ENCODE measurements at places on chromosomes 13 and 19.

- H3K27me3 ChIP-seq = no peaks in the 10 kb centered on the region
- no peaks in the 10 kb centered on the region for H3K4me1 ChIP-seq
- H3K27ac ChIP-seq = no peak overlapping the region
- no peak overlapping the region for H3K4me3 ChIP-seq
- H3K36me3 ChIP-seq = no peaks in the 10 kb centered on the region
Observed at GRCh38 chr13:93280688-93281087, 54.1 kb downstream of the GPC6 start.

- H3K27me3 ChIP-seq = no peaks in the 10 kb centered on the region
- H3K27ac ChIP-seq = no peak overlapping the region
- no peaks in the 10 kb centered on the region for H3K4me1 ChIP-seq
- no peak for DNase-seq
Observed at GRCh38 chr13:51781246-51782022, 22.5 kb downstream of the DHRS12 start.

DNA sequence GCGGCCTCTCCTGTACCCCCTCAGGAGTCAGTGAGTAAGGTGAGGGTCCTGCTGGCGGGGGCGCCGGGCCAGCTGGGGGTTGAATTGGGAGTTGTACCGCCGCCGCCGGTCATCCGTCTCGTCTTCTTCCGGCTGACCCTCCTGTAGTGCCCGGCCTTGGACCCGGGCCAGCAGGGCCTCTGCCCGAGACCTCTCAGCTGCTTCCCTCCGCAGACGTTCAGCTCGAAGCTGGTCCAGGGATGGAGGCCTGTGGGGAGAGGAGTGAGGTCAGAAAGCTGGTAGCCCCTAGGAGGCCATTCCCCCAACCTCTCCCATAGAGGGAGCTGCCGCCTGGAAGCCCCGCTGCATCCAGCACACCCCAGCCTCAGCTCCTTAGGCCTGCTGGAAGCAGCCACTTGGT, 3.8 kb downstream of the LENG1 start:
- H3K27ac ChIP-seq = no peak overlapping the region
- H3K4me3 ChIP-seq = no peak overlapping the region
- DNase-seq = no peak
- peaks cover 39% of the 10 kb centered on the region for H3K36me3 ChIP-seq
- peaks cover 30% of the 10 kb centered on the region for H3K4me1 ChIP-seq
- no peaks in the 10 kb centered on the region for H3K27me3 ChIP-seq

DNA sequence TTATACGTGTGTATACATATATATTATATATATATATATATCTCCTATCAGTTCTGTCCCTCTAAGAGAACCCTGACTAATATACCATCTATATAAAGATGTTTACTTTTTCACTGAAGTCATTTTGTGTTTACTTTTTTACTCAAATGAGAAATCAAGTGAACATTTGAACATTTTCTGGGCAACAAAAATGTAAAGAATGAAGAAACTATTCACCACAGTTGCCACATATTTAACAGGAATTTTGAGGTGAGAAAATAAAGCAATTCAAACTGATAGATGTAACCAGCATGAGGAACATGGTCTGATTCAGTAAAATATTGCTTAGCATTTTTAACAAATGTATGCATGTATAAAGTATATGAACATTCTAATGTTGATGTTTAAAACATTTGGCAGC, 299.2 kb upstream of the KLHL1 start:
- H3K27me3 ChIP-seq = no peaks in the 10 kb centered on the region
- DNase-seq = no peak
- no peaks in the 10 kb centered on the region for H3K36me3 ChIP-seq
- no peak overlapping the region for H3K4me3 ChIP-seq
- H3K27ac ChIP-seq = no peak overlapping the region

DNA sequence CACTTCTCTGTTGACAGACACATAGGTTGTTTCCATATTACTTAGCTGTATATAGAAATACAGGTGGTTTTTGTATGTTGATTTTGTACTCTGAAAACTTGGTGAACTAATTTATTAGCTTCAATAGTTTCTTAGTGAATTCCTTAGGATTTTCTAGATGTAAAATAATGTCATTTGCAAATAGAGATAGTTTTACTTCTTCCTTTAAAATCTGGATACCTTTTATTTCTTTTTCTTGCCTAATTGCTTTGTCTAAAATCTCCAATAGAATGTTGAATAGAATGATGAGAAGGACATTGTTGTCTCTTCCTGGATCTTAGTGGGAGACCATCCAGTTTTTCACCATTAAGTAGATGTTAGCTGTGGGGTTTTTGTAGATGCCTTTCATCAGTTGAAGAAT, 18.7 kb downstream of the RB1 start:
- DNase-seq = no peak
- no peaks in the 10 kb centered on the region for H3K27me3 ChIP-seq
- H3K4me1 ChIP-seq = no peaks in the 10 kb centered on the region
- no peak overlapping the region for H3K4me3 ChIP-seq
- no peak overlapping the region for H3K27ac ChIP-seq
